ENCODE measurements at places on chromosomes 11 and 22. TPM values are rescaled to one million over a fixed set of nuclear protein-coding genes. Genes with fewer than 3 reads are reported as not detected.

NPTXR gene
- total RNA-seq: 14.4 TPM

AIFM3 gene
- 1.1 TPM for total RNA-seq

DNA sequence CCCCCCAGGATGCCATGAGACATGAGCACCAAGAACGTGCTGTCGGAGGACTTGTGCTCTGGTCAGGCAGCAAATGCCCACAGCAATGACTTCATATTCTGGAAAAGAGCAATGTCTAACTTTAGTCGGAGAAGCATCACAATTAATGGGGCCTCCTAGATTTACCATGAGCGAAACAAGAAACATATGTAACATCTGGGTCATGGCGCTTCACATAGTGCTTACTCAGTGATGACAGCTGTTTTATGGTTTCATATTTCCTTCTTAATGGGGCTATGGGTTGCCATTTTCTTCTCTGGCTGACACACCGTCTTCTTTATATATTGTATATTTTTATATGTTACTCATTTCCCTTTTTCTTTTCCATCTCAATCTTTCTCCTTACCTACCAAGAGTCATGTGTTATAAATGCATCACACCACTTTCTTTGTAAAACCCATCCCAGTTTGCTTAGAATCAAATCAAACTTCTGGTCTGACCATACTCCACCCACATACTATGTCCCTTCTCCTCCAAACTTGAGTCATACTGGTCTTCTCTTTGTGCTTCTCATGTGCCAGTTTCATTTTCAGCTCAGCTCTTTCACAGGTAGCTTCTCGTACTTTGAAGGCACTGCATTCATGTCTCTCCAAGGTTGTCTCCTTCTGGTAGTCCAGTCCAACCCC, 9.4 kb upstream of the CASP12 start:
- no peak for DNase-seq

DNA sequence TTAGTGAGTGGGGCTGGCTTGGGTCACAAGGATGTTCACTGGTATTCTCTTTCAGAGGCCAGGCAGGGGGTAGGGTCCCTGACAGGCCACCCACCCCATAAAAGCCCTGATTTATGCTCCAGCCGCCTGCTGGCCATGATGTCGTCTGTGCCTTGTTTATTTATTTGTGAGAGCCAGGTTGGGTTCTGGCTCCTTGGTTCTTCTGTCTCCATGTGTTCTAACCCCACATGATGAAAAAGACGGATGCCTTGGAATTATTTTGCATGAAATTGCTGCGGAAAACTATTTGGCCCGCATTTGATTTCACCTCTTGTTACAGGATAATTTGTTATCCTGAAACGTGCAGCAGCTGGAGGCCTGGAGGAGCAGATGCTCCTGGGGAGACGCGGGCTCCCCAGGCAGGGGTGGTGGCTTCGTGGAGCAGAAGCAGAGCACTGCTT, 46.3 kb upstream of the WNT11 start:
- no peak for DNase-seq

GRCh38 chr11:38461751-38462150, 1863.7 kb upstream of the RAG2 start:
- DNase-seq: no peak

DNA sequence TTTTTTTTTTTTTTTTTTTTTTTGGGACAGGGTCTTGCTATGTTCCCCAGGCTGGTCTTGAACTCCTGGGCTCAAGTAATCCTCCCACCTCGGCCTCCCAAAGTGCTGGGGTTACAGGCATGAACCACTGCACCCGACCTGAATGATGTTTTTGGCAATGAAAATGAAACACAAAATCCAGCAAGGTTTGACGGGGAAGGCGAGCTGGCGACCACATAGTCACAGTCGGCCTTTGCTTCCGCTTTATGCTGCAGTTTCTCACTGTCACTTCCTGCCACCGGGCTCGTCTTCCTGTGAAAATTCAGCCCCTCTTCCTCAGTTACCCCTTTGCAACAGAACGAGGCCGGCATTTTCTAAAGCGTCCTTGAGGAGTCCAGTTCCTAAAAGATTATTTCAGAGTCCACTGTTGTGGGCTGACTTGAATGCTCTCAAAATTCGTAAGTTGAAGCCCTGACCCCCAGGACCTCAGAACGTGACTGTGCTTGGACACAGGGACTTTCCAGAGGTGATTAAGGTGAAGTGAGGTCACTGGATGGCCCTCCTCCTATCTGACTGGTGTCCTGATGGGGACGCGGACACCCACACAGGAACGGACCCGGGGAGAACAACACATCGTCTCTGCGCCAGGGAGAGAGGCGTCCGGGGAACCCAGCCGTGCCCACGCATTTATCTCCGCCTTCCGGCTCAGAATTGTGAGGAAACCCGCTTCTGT, 2.9 kb upstream of the BID start:
- peak; percentile 61 for DNase-seq

GRCh38 chr11:103731670-103732069, 304.8 kb upstream of the DDI1 start:
- no peak for DNase-seq

DNA sequence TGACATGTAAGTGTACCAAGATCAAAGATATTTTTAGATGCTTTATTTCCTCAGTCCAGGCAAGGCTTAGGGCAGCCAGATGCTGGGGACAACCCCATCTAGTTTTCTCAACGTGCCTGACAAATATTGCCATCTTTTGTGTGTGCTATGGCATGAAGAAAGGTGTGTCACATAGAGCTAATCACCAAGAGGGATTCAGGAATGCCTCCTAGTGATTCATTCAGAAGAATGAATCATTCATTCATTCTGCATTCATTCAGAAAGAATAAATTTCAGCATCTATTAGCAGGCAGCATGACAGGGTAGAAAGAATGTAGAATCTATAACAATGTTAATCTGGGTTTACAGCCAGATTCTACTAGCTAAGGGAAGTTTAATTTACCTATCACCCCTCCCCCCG, 75.4 kb upstream of the LRRC4C start:
- DNase-seq: no peak

DNA sequence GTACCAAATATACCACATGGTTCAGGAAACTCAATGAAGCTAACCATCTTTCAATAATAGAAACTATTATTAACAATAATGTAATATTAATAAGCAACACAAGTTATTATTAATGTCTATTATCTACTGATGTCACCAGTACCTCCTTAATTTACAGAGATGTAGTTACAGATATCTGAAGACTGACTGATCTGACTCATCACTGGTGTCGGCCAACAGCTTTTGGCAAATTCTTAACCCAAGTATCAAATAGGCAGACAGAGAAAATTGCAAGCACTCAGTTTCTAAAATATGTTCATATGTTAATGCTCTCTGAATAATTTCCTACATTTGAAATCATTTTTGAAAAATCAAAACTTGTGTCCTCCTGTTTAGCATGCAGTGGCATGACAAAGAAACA, 100.4 kb upstream of the DDI1 start:
- DNase-seq: no peak

DNA sequence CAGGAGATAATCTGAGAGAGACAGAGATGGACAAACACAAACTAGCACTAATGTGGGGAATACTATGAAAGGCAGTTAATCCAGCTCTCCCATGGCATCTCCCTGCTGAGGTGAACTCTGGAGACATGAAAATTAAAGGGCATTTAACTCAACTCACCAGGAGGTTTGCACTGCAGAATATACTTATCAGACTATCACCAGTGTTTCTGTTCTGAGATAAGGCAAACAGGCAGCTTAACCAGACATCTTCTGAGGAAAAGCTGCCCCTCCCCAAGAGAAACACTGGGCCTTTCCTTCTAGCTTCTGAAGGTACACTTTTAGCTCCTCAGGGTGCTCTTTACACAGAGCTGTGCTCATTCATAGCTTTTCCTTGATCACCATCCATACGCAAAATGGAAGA, 85.5 kb downstream of the AMBRA1 start:
- no peak for DNase-seq

DNA sequence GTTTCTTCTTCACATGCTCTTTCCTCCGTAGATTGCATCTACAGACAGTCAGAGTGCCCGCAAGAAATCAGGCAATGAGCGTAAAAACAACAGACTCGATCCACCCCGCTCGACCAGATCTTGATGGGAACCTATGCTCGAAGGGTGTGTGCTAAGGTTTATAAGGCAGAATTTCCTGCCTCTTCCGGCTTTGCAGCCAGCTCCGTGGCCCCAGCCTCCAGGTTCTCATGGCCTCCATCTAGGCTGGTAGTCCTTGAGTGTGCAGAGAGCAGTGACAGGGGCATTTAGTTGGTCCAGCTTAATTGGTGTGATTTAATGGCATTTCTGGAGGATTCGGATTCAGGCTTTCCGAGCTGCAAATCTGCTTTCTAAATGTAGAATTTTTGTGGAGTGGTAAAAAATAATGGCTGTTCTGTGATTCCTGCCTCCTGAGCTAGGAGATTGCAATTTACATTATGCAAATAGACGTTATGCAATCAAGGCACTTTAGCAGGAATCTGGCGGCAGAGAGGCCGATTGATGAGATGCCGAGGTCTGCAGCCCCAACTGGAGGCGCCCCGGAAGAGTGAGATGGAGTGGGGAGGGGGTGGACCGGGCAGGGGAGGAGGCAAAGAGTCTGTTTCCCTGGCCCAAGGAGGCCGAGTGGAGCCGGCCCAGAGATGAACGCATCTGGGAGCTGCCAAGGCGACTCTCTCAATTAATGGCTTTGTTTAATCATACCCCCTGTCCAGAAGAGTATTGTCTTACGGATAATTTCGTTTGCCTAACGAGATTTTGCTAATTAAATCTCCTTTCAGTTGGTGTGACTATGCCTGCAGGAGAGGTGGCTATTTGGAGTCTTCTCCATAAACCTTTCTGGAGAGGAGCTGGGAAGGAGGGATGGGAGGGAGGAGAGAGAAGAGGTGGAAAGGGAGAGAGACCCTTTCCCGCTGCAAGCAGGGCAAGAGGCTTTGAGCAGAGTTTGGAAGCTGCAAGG, 75.3 kb downstream of the PKNOX2 start:
- DNase-seq: no peak

DNA sequence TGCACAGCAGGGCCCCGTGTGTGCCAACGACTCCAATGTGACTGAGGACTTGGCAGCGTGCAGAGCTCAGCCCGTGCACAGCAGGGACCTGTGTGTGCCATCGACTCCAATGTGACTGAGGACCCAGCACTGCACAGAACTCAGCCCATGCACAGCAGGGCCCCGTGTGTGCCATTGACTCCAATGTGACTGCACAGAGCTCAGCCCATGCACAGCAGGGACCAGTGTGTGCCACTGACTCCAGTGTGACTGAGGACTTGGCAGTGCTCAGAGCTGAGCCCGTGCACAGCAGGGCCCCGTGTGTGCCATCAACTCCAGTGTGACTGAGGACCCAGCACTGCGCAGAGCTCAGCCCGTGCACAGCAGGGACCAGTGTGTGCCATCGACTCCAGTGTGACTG, 347.8 kb upstream of the B3GAT1 start:
- no peak for DNase-seq

DNA sequence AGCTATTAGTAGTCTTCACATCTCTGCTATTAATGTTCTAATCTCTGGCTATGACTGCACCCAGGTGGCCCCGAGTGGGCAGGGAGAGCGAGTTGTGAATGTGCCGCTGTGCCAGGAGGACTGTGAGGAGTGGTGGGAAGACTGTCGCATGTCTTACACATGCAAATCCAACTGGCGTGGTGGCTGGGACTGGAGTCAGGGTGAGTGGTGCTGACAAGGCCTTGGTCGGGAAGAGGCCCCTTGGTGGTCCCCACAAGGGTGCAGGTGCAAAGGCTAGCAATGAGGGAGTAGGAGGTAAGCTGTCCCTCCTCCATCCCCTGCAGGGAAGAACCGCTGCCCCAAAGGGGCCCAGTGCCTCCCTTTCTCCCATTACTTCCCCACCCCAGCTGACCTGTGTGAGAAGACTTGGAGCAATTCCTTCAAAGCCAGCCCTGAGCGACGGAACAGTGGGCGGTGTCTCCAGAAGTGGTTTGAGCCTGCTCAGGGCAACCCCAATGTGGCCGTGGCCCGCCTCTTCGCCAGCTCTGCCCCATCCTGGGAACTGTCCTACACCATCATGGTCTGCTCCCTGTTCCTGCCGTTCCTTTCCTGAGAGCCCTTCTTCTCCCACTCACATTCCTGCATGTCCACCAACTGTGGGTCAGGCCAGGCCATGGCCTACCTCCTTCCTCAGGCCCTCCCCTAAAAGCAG, 2.9 kb downstream of the IZUMO1R start:
- no peak for DNase-seq

SPTBN2 gene
- total RNA-seq: 4.9 TPM

DNA sequence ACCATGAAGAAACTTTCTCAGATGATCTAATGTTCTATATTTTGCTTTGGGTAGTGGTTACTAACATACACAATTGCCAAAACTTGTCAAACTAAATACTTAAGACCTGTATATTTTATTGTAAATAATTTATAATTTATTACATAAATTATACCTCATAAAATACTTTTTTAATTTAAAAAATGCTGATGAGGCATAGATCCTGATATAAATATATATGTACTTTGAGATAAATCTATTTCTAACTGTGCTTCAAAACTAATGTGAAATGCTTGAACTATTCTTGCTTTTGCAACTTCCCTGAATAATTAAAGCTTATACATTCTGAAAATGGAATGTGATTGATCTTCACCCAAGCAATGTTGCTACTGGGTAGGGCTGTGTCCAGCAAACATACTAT, 568.8 kb downstream of the INSC start:
- no peak for DNase-seq

GRCh38 chr22:26592421-26592891, 2.5 kb upstream of the TPST2 start:
- no peak for DNase-seq

DNA sequence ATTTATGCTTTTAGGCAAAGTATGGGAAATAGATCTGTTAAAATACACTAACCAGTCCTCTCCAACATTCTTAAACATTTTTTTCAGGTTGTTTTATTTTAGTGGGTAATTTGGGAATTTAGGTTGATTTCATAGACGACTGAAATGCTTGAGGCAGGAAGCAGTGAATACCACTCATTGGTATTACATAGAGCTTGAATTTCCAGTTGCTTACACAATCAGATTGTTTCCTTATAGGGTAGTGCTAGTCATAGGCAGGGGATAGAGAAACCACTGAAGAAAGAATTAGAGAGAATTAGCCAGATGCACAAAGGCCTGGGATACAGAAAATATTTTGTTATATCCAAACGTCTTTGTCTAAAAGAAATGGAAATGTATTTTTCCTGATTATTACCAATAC, 23.9 kb upstream of the LYVE1 start:
- DNase-seq: no peak

APOA5 gene
- not detected for total RNA-seq

All from sigmoid colon (tissue), 7 donors.